ENCODE measurements at places on chromosomes 16 and 17.
A peak's percentile ranks its signal among the peaks of the same experiment; 100 is the strongest.

DNA sequence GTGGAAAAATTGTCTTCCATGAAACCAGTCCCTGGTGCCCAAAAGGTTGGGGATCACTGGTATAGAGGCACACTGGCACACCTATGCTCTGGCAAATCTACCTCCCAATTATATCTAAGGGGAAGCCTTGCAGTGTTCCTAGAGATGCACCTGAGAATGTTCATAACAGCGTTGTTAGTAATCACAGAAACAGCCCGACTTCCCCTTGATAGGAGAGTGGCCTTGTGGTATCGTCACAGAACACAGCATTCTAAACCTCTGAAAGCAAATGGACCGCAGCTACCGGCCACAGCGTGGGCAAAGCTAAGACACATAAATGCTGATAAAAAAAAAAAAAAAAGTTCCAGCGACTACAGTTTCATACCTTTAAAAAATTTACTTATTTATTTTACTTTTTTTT, 39.1 kb upstream of the ADGRG1 start:
- DNase-seq, result no peak

GRCh38 chr17:80833952-80834892, 157.4 kb upstream of the CHMP6 start:
- peak; percentile 31 for DNase-seq

DNA sequence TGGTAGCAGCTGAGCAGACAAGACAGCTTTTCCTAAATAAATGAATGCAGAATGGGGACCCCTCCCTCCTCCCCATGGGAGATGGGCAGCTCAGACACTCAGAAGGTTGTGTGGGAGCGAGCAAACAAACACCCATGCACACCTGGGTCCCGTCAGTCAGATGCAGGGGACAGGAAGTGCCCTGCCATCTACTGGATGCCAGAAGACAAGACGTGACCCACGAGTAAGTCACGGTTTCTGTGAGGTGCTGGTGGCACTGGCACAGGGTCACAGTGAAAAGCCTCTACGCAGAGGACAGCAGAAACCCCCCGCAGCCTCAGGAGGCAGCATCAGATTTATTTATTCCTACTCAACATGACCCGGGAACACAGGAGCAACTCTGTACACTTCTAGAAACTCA, 8.4 kb downstream of the HBQ1 start:
- no peak for DNase-seq

- no peak for DNase-seq
These were observed 33.9 kb downstream of the CYTH1 start for GRCh38 chr17:78748048-78748729.

DNA sequence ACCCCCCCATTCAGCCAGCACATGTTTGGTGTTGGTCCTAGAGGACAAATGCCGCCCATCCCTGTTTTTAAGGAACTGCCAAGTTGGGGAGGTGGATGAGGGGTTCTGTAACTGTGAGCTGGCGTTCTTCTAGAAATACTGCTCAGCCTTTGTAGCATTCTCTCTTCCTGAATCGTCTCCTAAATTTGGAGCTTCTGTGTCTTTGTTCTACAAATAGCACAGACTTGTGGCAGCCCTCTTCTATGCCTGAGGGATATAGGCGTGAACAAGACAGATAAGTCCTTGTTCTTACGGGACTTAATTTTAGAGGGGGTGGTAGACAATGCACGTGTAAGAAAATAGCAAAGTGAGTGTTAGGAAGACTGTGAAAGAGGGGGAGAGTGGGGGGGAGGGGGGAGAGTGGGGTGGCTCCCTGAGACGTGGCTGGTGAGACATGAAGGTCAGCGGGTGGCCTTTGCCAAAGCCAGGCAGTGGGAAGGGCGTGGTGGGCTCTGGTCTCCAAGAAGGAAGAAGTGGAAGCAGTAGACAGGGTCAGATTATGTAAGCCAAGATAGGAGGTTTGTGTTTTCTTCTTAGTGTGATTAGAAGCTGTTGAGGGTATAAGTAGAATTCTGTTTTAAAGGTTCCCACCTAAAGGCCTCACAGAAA, 9.9 kb downstream of the MFSD11 start:
- DNase-seq, result no peak

- DNase-seq, result no peak
These were observed 58.0 kb upstream of the HNF1B start for GRCh38 chr17:37802712-37803416.

All from caudate nucleus (tissue), 63 donors.